DMS53 (cell line): ENCODE measurements at places on chromosomes 13 and 19.

- no peak for DNase-seq
These were observed 354.9 kb downstream of the ENOX1 start for GRCh38 chr13:43431841-43432240.

GRCh38 chr19:39430675-39431593 lies 4.8 kb downstream of the RPS16 start:
- DNase-seq: peak; percentile 100

DNA sequence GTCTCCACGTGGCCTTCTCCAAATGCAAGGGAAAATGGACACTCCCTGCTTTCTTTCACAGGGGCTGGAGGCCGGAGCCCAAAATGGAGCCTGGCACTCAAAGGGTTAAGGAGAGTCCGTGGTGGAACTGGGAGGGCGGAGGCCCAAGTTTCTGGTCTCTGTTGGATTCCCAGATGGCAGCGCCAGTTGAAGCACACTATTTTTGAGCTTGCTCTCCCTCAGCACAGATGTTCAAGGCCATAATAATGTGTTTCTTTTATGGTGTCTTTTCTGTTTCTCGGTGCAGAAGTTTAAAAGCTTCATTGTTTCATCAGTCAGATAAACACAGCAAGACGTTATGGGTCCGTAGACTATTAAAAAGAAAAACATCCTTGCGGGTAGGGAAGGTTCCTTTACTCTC lies 67.6 kb downstream of the TNFRSF19 start:
- no peak for DNase-seq

DNA sequence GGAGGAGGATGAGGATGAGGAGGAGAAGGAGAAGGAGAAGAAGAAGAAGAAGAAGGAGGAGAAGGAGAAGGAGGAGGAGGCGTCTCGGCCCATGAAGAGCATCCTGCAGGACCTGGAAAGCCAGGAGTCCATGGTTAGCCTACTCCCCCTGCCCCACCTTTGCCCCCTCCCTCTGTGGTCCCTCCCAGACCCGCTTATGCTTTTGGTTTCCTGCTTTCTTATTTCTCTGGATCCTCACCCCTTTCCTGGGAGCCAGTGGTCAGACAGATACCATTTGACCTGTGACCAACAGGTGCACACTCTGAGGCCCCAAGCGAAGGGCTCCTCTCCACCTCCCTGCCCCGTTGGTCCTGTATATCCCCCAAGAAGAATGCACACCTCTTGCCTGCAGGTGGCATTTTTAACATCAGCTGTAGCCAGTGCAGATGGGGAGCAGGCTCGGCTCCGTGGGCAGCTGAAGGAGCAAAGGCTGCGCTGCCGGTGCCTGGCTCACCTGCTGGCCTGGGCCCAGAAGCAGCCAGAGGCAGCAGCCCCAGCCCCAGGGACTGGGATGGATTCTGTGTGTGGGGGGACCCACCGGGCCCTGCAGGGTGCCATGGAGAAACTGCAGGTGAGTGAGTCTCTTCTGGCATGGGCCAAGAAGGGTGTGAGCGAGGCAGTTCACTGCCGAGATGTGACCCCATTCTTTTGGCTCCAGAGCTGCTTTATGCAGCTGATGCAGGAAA lies 32.1 kb upstream of the ZNF492 start:
- DNase-seq: no peak

DNA sequence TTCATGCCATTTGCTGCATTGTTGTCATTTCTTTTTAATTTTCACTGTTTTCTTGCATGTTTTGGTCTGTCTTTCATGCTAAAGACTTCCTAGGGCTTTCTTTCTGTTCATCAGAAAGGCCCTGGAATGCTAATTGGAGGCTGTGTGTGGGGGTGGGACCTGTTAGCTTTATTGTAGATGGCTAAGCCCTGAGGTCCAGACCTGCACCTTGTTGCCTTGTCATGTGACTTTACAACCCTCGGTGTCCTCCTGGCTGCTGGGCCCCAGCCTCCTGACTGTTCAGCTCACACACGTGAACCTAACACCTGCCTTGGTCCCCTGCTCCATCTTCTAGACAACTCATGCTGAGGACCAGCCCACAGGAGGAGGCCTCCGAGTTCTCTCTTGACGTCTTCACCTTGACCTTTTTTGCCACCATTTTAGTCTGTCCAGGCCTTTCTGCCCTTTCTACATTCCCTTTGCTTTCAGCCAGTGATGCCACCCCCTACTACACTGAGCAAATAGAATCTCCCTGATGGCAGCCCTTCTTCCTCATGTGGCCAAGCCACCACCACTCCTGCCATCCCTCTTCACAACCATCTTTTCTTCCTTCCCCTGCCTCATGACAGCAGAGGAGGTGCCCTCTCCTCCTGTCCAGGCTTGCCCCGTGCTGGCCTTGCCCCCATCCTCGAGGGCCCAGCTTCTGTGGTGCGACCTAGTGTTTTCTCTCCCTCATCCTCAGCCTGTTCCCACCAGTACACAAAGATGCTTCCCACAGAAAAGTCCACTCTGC lies 41.4 kb upstream of the GPI start:
- no peak for DNase-seq

DNA sequence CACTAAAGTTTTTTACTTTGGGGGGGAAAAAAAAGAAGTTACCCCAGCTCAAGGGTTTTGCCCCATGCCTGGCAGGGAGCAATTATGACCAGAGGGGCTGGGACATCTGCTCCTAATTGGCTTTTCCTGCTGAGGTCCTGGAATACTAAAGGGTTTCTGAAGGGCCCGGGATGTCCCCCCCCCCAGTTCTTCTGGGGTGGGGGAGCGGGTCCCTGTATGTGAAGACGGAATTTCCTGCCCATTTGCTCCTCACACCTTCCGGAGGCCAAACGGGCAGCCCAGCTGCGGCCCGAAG lies 1.1 kb upstream of the DLL3 start:
- DNase-seq: no peak

- DNase-seq: no peak
These were observed 14.6 kb downstream of the CEACAM3 start for GRCh38 chr19:41811036-41811435.
